ENCODE measurements at places on chromosomes 13 and 19.

- no peak for DNase-seq
Observed at GRCh38 chr13:43515531-43515930, 271.2 kb downstream of the ENOX1 start.

- DNase-seq, result peak; percentile 10
Observed at GRCh38 chr13:27375686-27376326, 48.6 kb upstream of the GTF3A start.

GRCh38 chr13:112958127-112958989 lies 10.7 kb upstream of the MCF2L start:
- DNase-seq, result no peak

- no peak for DNase-seq
Observed at GRCh38 chr13:103255587-103256301, 189.5 kb upstream of the SLC10A2 start.

DNA sequence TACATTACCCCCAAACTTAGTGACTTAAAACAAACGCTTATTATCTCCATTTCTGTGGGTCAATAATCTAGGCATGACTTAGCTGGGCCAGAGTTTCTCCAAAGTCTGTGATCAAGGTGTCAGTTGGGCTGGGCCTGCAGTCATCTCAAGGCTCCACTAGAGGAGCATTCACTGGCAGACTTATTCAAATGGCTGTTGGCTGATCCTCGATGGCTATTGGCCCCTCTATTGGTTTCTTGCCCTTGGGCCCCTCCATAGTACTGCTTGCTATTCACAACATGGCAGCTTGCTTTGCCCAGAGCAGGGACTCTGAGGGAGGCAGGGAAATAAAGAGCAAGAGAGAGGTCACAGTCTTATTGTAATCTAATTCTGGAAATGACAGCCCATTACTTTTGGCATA lies 57.6 kb downstream of the RCBTB2 start:
- DNase-seq, result no peak

GRCh38 chr13:98324105-98324504 lies 147.0 kb upstream of the RNF113B start:
- no peak for DNase-seq

GRCh38 chr19:55464039-55464661 lies 401 bp downstream of the C19orf85 start:
- DNase-seq, result no peak

DNA sequence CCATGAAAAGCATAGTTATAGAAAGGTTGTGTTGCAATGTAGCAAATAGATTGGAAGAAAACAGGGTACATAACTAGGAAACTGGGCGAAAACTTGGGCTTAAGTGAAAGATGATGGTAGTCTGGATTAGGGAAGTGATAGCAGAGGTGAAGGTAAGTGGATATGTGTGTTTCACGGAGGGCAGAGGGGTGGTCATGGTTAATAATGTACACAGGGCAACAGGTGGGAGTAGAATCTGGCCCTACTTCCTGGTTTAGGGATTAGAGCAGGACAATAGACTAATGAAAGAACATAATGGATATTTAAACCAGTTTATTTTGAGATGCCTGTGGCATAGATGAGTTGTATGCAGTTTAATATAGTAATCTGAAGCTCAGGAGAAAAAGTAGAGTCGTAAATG lies 257.3 kb upstream of the SPRY2 start:
- DNase-seq, result no peak

GRCh38 chr19:34925278-34925855 lies 1.3 kb upstream of the ZNF30 start:
- no peak for DNase-seq

DNA sequence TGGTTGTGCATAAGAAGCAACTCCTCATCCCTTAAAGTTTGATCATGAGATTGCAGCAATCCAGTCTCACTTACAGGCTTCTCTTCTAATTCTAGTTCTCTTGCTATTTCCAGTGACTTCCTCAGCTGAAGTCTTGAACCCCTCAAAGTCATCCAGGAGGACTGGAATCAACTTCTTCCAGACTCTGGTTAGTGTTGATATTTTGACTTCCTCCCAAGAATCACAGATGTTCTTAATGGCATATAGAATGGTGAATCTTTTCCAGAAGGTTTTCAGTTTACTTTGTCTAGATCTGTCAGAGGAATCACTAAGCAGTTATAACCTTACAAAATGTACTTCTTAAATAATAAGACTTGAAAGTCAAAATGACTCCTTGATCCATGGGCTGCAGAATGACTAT lies 81.3 kb upstream of the UBL3 start:
- DNase-seq, result no peak

DNA sequence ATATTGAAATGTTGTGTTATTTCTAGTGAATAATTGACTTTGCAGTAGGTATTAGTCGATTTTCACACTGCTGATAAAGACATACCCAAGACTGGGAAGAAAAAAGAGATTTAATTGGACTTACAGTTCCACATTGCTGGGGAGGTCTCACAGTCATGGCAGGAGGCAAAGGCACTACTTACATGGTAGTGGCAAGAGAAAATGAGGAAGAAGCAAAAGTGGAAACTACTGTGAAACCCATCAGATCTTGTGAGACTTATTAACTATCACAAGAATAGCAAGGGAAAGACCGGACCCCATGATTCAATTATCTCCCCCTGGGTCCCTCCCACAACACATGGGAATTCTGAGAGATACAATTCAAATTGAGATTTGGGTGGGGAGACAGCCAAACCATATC lies 9.9 kb upstream of the C5AR2 start:
- no peak for DNase-seq

DNA sequence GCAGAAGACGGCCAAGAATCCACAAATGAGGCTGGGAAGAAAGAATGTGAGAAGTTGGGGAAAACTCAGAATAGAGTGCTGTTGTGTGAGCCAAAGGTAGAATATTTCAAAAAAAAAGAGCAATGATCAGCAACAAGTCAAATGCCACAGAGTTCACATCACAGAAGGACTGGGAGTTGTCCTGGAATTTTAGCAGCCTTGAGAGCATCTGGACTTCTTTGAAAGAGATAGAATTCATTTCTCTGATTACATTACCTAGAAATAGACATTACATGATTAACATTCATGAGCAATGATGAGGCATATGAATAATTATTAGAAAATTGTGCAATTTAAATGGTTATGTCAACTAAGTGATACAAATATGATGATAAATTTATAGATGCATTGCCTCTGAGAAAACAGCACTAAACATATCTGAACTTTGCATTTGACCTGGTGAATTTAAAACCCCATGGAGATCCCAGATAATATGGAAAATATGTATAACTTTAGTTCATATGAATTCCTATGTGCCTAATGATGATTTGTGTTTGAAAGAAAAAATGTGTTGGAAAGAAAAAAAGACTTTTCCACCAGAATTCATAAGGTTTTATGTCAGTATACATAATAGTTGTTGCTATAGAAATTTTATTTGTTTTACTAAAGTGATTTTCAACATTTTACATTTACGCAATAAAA lies 186.2 kb downstream of the POSTN start:
- DNase-seq, result no peak

DNA sequence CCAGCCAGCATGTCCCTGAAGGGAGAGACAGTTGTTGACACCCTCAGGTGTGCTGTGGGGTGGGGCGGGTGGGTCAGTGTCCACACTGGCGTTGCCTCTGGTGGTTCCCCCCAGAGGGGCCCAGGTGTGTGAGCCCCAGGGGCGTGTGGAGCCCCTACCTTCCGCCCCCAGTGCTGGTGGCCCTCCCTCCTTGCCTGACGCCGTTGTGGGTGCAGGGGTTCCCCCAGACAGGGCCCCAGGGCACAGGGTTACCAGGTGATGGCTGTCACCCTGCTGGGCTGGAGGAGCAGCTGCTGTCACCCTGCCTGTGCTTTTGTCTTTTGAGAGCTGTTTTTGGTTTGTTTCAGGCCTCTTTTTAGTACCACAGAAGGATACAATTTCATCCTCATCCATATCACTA lies 27.2 kb downstream of the ATP4B start:
- no peak for DNase-seq

DNA sequence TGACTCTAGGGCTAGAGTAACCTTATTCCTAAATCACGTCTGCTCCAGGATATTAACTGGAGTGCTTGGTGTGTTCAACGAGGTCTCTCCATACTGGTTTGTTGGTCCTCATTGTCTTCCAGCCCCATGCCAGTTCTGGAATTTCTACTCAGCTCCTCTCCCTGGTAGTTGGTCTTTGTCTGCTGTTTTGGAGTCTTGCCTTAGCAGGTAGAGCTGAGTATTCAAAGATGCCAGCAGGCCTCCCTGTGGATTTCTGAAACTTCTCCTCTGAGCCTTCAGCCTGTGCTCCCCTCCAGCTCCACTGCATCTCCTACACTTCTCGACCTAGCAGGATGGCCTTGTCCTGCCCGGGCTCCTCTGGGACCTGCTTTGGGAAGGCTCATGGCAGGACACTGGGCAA lies 25.5 kb downstream of the SOX1 start:
- DNase-seq, result no peak

- DNase-seq, result no peak
Observed at GRCh38 chr13:19068691-19069090, 112.9 kb downstream of the TUBA3C start.

DNA sequence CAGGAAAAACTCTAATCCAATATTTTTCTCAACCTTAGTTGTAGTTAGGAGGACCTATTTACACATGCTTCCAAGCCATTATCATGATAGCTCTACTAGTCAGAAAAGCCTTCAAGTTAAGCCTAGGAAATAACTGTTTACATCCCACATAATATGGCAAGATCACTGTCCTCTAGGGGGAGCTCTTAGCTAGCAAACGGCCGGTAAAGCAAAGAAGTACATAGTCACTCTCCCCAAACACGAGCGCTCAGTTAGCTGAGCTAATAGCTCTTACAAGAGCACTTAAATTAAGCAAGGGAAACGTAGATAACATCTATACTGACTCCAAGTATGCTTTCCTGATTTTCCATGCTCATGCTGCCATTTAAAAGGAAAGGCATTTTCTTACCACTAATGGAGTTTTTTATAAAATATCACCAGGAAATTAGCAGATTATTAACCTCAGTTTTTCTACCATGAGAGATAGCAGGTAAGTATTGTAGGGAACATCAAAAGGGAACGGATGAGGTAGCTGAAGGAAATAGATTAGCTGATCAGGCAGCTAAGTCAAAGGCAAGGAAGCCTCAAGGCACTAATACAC lies 100.6 kb upstream of the PABPC3 start:
- DNase-seq, result peak; percentile 2

DNA sequence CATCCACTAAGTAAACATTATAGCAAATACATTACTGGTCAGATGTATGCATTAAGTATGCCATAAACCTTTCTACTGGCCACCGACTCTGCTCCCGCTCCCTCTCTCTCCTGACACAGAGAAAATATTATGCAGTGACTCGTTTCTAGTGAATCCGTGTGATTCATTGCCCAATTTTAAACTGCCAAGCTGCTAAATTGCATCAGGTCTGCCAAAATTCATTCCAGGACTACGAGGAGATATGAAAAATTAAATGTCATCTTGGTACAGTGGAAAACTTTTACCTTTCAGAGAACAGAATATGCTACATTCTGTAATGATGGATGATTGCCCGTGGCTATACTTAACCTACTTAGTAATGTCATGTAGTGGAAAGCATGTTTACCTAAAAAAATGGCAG lies 368.8 kb upstream of the TSHZ3 start:
- no peak for DNase-seq

- no peak for DNase-seq
Observed at GRCh38 chr19:39858541-39858940, 12.4 kb upstream of the FBL start.

DNA sequence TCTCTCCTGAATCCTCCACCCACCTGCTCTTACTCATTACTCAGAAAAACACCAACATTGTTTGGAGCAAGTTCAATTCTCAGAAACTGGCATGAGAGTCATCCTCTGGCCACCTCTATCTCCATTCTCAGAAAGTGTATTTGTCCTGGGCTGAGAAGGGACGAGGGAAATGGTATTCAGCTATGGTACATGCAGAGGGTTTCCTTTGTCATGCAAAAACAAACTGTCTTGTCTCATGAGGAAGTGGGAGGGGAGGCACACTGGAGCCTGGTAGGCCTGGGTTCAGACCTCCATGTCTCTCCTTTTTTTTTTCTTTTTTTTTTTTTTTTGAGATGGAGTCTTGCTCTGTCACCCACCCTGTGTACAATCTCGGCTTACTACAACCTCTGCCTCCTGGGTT lies 31.9 kb upstream of the LILRA2 start:
- no peak for DNase-seq

DNA sequence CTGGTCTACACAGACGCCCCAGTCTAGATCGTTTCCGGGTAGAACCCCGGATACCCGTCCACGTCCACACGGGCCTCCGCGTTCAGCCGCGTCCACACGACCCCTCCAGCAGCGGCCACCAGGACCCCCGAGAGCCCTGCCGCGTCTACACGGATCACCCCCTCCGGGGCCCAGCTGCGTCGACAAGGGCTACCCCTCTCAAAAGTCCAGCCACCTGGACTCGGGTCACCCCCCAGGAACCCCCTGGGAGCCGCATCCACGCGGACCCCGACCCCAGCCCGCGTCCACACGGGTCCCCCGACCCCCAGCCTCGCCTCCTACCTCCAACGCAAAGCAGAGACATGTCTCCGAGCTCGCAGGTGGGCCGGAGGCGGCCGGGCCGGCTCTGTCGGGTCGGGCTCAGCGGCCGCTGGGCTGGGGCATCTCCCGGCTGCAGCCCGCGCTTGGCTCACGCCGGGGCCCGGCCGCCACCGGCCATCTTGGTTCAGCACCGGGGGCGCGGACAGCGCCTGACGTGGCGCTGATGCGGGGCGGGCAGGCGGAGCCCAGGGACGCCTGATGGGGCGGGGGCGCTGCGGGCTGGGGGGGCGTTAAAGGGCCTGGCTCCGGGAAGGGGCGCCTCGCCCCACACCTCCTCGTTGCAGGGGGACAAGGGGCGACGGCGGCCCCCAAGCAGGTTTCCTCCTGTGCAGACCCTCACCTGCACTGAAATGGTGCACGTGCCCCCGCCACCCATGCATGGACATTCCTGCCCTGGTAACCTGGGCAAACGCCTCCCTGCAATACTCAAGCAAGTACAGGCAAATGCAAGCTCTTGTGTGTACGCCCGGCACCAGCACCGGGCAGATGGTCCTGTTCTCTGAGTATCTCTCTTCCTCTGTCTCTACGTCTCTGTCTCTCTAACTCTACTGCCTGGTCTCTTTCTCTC lies at the start of gene UNC13A:
Gene UNC13A, minus strand, starts transcription at position 498 of the 928 bp plus-strand sequence. Its CDS starts 155 bp downstream, at position 343.
- peak; percentile 47 for DNase-seq

DNA sequence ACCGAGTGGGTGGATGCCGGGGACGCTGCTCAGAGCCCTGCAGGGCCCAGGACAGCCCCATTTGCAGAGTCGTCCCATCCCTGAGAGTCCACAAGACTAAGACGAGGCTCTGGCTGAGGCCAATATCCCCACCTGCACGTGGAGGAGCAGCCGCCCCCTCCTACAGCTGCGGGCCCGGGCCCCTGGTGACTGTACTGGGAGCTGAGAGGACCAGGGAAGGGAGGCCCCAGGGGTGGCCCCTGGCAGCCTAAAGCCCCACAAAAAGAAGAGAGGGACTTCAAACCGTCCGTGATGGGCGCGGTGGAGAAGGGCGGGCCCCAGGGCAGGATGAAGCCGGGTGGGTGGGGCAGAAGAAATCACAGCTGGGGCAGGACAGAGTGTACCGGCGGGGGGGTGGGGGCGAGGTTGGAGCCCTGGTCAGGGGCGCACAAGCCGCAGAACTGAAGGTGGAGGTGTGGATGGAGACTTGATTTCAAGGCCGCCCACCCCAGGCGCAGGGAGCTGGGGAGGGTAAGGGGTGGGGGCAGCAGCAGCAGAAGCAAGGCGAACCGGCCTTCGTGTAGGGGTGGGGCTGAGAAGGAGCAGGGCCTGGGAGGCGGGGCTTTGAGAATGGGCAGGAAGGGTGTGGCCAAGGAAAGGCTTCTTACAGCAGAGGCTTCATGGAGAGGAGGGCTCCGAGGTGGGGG lies 12.9 kb downstream of the CFD start:
- no peak for DNase-seq

Measured in activated naive CD4-positive, alpha-beta T cell (primary cell).